ENCODE measurements at places on chromosomes 12 and 14.

GRCh38 chr12:100859063-100859627 lies 64.6 kb downstream of the ANO4 start:
- DNase-seq = no peak

DNA sequence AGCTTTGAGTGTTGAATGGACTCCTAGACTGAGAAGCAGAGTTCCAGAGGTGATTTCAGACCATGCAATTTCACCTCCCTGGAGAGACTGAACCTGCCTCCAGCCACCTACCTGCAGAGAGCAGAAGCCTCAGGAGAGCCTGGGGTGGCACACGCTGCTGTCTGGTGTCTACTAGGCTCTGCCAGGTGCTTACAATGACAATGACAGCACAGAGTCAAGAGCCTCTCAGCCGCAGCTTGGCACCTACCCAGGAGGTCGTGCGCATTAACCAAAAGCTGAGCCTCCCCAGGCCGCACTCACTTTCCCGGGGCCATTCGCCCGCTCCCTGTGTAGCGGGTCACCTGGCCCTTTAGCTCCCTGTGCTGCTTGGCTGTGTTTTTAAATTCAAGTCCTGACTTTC lies 63.2 kb downstream of the TESC start:
- no peak for DNase-seq

DNA sequence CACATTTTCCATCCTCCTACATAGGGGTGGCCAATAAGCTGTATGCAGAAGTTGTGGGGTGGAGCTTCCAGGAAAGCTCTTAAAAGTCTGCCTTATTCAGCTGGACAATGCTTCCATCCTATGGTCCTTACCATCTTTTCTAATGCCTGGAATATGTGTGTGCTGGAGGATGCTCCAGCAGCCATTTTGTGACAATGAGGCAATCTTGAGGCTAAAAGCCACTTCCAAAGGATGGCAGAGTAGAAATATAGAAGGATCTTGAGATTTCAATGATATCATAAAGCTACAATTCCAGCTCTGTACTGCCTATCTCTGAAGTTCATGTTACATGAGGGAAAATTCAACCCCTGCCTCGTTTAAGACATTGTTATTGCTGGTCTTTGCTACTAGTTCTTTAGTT lies 95.7 kb downstream of the APAF1 start:
- DNase-seq = no peak

DNA sequence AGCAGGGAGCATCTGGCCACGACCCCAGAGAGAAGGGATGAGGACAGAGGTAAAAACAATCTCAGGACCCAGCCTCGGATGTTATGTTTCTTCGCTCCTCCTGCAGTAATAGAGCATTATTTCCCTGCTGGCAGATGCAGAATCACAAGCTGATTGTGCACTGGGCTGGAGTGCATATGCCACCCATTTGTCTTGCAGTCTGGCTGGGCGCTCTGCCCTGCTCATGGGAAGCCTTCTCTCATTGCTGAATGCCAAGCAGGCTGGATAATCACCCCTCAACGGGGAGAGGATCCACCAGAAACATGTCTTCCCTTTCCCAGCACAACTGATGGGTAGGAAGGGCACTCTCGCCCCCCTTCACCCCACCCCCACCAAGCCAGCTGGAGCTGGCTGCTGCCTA lies 8.5 kb upstream of the VASH1 start:
- DNase-seq = no peak

- no peak for DNase-seq
Observed at GRCh38 chr14:88546621-88547385, 8.0 kb downstream of the PTPN21 start.

Measured in OCI-M1 (cell line).